Activated naive CD8-positive, alpha-beta T cell treated with anti-CD3 and anti-CD28 coated beads, Interleukin-2, amount 50 U/mL, for 16 hours (primary cell): ENCODE measurements at places on chromosomes 4 and X.

- no peak for DNase-seq
Measured at GRCh38 chrX:776529-777230, 146.1 kb downstream of the SHOX start.

GRCh38 chrX:41406201-41406600 lies 40.9 kb upstream of the NYX start:
- no peak for DNase-seq

- no peak for DNase-seq
Measured at GRCh38 chrX:15744181-15744867, 6.3 kb downstream of the CA5B start.

DNA sequence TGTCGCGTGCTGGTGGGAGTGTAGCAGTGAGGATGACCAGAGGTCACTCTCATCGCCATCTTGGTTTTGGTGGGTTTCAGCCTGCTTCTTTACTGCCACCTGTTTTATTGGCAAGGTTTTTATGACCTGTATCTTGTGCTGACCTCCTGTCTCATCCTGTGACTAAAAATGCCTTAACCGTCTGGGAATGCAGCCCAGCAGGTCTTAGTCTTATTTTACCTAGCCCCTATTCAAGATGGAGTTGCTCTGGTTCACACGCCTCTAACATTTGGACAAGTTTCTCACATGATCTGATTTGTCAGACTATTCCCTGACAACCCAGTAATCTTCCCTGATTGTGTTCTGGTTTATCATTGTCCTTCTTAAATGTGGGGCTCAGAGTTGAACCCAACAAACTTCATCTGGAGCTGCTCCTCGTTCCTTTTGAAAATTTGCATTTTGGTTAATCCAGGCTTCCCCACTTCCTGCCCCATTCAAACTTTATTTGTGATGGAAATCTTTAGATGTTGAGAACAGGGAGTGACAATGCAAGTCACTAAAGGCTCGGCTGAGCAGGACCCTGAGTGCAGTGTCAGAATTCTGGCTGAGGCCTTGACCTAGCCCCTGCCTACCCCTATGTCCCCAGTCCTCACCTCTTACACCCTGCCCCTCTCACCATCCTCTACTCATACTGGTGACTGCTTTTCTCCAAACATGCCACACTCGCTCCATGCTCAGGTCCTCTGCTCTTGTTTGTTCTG lies 226.8 kb downstream of the STIM2 start:
- DNase-seq = no peak

- DNase-seq = no peak
Measured at GRCh38 chrX:109774706-109775105, 41.6 kb upstream of the ACSL4 start.

GRCh38 chrX:19956306-19956705 lies 34.6 kb downstream of the BCLAF3 start:
- no peak for DNase-seq

GRCh38 chr4:183797011-183797444 lies 108.1 kb upstream of the STOX2 start:
- DNase-seq = no peak

- DNase-seq = no peak
Measured at GRCh38 chrX:133097031-133097430, at the start of gene USP26. TSS of gene USP26 (minus strand) at chrX:133097109. CDS start at chrX:133028220, 68,889 bp downstream.

DNA sequence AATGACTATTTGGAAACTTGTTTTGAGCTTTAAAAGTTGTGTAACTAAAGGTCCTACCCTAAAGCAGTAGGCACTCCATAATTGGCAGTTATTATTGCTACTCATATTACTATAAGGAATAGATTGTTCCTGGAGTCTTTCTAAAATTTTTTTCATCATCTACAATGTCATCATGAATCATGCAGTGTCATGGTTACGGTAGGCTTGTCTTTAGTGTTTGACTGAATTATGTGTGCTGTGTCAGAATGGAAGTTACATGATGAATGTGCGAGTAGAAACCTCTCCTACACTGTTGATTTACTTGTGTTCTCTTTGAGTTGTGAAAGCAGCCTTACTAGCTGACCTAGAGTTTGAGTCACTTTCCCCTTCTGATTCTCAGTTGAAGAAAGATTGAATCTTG lies 1099.9 kb downstream of the RAPGEF2 start:
- no peak for DNase-seq

GRCh38 chr4:4791299-4792111 lies 68.0 kb upstream of the MSX1 start:
- no peak for DNase-seq

DNA sequence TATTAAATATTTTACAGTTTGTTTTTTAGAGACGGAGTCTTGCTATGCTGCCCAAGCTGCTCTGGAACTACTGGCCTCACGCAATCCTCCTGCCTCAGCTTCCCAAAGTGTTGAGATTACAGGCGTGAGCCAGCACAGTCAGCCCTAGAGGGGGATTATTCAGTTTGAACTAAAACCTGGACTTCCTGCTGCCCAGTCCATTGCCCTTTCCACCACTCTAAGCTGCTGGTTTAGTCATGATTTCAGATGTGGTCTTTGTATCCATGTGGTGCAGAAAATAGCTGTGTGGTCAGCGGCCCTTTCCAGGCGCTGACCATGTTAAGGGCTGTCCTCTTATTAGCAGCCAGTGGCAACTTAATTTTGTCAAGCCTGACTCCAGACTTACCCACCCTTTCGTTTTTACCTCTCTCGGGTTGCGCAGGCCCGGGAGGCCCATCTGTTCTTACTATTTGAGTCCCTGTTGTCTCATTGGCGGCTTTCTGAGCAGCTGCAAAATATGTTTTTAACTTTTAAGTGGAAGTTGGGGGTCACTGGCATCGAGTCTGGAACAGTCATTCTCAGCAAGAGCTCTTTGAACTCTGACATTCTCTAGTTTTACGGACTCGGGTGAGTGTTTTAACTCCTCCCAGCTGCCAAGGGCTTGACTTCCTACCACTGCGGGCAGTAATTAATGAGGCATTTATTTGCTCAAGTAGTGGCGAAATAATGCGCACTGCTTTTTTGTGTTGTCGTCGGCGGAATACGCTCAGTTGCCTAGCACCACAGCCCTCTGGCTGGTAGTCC lies 773 bp upstream of the VMA21 start:
- no peak for DNase-seq

GRCh38 chr4:153233761-153234371 lies 29.6 kb downstream of the TRIM2 start:
- DNase-seq = no peak

GRCh38 chrX:21840193-21840545 lies 752 bp downstream of the MBTPS2 start:
- no peak for DNase-seq

DNA sequence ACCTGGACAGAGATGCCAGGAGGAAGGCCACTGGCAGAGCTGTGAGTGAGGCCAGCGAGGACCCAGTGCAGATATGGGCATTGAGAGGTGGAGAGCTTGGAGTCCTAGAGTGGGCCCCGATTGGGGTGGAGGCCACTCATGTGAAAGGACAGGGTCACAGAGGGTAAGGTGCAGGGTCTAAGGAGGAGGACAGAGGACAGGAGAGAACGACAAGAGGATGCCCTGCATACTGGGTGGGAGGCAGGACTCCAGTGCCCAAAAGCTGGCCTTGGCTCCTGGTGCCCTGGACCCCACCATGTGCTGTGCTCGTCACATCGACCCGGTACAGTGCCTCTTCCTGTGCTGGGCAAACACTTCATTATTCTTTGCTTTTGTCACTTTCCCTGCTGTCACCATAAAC lies 66.7 kb downstream of the NAT8L start:
- no peak for DNase-seq

GRCh38 chr4:150250293-150250997 lies 172.2 kb downstream of the DCLK2 start:
- DNase-seq = no peak

DNA sequence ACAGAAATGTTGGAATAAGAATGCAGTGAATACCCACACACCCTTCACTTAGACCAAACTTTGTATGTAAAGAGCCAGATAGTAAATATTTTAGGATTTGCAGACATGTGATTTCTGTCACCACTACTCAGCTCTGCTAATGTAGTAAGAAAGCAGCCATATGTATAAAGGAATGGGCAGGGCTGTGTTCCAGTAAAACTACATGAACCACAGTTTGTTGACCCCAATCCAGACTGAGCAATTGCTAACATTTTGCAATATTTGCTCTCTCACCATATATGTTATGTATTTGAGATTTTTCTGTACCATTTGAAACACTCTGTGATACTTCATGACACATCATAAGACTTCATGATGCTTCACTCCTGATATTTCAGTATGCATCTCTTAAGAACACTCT lies 32.0 kb upstream of the TBC1D1 start:
- DNase-seq = no peak

DNA sequence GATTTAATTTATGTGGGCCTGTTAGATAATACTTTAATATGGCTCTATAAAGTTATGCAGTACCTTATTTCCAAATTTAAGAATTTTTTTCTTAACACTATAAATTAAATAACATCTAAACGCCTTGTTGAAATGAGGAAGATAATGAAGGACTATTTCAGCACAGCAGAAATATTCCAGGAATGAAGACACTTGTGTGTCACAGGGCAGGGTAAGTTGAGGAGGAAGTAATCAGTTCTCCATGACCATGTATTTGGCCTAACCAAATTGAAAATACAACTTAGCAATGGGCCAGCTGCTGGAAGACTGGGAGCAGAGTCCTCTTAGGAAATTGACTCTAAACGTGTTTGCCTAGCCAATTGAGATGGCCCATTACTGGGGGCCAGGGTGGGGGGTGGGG lies 16.9 kb downstream of the CXCL3 start:
- no peak for DNase-seq

GRCh38 chrX:54747733-54748393 lies 50.2 kb downstream of the ITIH6 start:
- no peak for DNase-seq

DNA sequence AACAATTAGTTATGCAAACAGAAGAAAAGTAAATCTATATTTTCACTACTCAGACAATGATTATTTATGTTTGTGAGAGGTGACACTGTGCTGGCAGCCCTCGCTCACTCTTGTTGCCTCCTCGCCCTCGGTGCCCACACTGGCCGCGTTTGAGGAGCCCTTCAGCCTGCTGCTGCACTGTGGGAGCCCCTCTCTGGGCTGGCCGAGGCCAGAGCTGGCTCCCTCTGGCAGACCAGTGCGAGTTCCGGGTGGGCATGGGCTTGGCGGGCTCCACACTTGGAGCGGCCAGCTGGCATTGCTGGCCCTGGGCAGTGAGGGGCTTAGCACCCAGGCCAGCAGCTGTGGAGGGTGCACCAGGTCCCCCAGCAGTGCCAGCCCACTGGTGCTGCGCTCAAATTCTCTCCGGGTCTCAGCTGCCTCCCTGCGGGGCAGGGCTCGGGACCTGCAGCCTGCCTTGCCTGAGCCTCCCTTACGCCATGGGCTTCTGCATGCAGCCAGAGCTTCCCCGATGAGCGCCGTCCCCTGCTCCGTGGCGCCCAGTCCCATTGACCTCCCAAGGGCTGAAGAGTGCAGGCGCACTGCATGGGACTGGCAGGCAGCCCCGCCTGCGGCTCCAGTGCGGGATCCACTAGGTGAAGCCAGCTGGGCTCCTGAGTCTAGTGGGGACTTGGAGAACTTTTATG lies 902.6 kb downstream of the PDHA2 start:
- DNase-seq = no peak

DNA sequence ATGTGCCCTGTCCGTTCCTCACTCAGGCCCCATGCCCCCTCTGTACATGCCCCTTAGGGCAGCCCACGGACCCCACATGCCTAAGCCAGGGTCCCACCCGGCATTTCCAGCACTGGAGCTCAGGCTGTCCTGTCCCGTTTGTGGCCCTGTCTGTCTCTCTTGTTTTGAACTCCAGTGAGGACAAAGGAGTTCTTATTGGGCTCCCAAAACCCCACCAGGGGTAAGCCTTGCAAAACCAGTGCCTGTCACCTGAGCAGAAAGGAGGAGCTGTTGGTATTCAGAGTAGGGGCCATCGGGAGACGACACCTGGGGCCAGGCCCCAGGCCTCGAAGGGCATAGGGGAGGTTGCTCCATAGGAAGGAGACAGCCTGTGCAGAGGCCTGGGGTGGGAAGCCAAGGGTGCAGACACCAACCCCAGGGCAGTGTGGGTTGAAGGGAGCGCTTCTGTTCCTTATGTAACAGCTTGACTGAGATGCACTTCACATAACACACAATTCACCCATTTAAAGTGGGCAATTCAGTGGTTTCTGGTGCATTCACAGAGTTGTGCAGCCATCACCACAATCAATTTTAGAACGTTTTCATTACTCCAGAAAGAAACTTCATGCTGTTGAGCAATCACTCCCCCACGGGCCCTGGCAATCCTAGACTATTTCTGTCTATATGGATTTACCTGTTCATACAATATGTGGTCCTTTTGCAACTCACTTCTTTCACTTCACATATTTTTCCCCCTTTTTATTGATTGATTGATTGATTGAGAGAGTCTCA lies 31.7 kb downstream of the MAN2B2 start:
- no peak for DNase-seq

DNA sequence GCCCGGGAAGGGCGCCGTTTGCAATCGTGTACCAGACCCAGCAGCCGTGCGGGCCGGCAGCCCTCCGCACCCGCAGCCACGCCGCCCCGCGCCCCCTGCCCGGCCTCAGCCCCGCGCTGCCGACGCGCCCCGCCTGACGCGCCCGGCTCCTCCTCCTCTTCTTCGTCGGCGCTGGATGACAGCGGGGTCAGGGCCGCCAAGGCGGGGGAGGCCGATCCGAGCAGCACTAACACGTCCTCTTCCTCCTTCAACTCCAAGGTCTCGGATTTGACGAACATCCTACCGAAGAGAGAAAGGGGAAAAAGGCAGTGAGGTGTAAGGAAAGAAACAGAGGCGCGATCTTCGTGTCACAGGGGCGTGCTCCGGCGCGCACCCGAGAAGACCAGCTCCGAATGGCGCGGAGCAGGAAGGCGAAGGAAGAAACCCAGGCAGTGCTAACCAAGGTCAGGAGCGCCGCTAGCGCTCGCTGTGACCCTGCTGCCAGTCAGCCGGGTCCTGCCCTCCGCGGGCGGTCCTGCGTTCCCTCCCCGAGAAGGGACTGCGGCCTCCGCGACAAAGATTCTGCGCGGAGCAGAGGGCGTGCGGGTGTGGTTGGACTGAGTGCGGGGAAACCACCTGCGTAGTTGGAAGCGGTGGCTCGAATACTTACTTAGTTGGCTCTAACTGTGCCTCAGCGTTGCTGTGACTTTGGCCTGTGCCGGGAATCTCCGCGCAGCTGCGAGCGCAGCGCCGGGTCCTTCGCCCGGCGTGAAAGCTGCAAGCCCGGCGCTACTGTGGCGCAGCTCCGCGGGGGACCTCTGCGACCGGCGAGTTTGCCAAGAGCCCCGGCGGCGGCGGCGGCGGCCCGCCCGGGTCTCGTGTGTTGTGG lies 548 bp downstream of the NEUROG2 start:
- no peak for DNase-seq

- DNase-seq = no peak
Measured at GRCh38 chr4:111016416-111016815, 393.5 kb upstream of the PITX2 start.

- no peak for DNase-seq
Measured at GRCh38 chr4:67697860-67698687, 2.9 kb downstream of the UBA6 start.

GRCh38 chrX:34734383-34734782 lies 77.3 kb upstream of the TMEM47 start:
- no peak for DNase-seq

DNA sequence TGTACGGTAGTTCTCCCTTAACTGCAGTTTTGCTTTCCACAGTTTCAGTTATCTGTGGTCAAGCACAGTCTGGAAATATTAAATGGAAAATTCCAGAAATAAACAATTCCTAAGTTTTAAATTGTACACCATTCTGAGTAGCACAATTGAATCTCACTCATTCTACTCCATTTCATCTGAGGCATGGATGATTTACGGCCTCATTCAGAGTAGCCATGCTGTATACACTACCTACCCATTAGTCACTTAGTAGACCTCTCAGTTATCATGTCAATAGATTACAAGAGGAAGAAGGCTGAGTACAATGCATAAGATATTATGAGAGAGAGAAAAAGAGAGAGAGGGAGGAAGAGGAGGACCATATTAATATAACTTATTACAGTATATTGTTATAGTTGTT lies 77.5 kb downstream of the ENOX2 start:
- no peak for DNase-seq
